ENCODE measurements at places on chromosomes 5 and 9.
A peak's percentile ranks its signal among the peaks of the same experiment; 100 is the strongest.

DNA sequence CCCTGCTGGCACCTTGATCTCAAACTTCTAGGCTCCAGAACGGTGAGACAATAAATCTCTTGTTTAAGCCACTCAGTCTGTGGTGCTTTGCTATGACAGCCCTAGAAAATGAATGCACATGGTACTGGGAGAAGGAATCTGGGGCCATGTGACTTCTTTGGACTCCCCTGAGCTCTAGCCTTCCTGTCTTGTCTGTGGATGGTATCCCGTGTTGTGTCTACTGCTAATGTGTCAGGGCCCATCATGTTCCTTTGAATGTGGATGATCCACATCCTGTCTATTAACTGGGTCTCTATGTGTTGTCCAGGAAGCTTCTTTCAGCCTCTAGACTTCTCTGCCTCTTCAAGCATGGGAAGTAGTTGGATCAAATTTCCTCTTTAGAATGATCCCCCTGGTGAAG is 25.1 kb downstream of the IL7R start:
- DNase-seq: no peak

- no peak for DNase-seq
Measured at GRCh38 chr5:58122157-58122556, 337.7 kb downstream of the PLK2 start.

DNA sequence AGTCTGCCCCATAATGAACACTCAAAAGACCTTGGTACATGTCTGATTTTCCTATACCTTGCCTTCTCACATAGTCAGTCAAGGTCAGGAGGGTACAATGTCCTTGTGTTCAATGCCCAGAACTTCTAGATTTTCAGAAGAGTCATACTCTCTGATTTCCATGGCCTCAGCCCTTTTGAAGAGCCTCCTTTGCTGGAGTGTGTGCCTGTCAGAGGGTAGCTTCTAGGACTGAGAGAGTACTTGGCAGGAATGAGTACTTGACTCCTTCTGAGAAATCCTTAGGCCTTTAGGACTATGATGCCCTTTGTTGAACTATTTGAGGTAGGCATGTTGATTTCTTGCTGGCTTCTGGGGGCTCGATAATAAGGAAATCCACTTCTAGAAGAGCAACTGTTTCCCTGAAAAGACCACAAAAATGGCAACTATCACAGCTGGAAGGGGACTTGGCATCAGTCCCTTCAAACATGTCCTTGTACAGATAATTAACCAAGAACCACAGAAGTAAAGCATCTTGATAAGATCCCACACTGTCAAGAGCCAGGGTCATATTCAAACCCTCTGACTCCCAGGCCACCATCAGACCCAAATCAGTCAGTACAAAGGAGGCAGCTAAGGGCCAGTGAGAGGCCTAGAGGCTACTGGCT is 10.6 kb upstream of the MEGF9 start:
- DNase-seq: no peak

- DNase-seq: no peak
Measured at GRCh38 chr5:65012301-65012892, 243.7 kb downstream of the CWC27 start.

DNA sequence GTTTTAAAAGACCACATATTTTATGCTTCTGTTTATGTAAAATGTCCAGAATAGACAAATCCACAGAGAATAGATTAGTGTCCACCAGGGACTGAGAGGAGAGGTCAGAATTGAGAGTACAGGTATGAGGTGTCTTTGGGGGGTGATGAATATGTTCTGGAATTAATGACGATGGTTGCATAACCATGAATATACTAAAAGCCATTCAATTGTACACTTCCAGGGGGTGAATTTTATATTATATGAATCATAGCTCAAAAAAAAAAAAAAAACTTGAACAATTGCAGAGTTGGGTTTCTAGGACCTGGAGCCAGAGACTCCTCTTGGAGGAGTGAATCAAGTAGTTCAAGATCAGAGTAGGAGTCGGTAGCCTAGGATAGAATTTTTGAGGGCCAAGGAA is 57.8 kb upstream of the RUSC2 start:
- no peak for DNase-seq

- no peak for DNase-seq
Measured at GRCh38 chr5:33985447-33985846, 954 bp upstream of the SLC45A2 start.

- DNase-seq: no peak
Measured at GRCh38 chr9:13332571-13332970, 53.1 kb upstream of the MPDZ start.

- peak; percentile 4 for DNase-seq
Measured at GRCh38 chr5:176648474-176649194, 1.4 kb downstream of the TSPAN17 start.

- no peak for DNase-seq
Measured at GRCh38 chr9:33377089-33377715, 25.2 kb downstream of the AQP7 start.

DNA sequence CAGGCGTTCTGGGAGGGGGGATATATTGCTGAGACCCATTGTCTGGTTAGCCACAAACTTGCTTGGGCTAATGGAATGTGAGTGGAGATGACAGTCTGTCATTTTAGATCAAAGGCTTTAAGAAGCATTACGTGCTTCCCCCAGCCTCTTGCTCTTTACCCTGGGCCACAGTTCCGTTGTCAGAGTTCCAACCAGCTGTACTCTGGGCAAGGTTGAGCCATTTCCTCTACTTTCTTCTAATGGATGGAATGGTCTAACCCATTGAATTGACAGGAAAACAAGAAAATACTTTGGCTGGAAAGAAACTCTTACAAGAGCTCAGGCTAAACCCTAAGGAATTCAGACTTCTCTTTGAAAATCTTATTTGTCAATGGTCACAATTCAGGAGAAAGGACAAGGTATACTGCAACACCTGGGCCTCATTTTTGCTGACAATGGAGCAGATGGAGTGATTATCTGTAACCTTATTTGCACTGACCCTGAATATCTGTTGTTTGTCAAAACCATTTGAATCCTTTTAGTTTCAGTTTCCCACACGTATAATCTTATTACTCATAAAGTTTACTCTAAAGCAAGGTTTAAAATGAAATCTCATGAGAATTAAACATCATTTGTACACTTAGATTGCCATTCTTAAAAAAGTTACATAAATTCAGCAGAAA is 231.4 kb downstream of the PDE4D start:
- DNase-seq: no peak

DNA sequence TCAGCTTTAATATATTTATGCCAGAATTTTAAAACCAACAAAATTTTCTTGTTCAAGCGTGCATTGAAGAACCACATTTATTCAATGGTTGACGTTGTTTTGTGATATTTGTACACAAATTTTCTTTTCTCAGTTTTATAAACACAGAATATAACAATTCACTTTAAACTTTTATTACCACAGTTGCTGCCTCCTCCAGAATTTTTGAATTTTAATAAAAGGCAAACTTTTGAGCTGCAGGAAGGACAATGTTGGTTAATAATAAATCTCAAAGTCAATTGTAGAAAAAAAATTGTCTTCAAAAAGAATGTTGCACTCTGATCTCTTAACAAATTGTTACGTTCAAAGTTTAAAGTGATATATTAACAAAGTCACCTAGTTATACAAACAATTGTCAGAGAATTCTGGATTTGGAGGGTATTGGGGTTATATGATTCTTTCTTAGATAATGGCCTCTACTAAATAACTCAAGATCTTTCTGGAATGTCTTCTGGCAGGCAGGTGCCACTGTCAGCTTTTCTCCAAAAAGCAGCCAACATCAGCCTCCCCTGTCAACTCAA is 60.5 kb downstream of the BAAT start:
- no peak for DNase-seq

GRCh38 chr5:150515446-150515845 is 7.5 kb downstream of the NDST1 start:
- DNase-seq: no peak

- no peak for DNase-seq
Measured at GRCh38 chr5:7794311-7794710, 56.6 kb downstream of the CFAP90 start.

DNA sequence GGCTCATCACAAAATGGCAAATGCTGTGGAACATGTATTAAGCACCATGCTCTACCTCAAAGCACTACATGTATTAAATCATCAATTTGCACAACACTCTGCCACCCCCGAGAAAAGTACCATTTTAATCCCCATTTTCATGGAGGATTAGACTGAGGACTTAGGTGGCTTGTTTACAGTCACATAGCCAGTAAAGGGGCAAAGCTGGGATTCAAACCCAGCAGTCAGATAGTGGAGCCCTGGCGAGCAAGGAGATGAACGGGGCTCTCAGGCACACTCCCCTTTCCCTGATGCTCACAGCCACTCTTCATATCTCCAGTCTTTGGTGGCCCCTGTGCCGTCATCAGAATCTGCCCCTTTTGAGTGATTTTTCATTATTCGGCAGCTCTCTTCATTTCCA is 262.9 kb downstream of the DIRAS2 start:
- DNase-seq: no peak

DNA sequence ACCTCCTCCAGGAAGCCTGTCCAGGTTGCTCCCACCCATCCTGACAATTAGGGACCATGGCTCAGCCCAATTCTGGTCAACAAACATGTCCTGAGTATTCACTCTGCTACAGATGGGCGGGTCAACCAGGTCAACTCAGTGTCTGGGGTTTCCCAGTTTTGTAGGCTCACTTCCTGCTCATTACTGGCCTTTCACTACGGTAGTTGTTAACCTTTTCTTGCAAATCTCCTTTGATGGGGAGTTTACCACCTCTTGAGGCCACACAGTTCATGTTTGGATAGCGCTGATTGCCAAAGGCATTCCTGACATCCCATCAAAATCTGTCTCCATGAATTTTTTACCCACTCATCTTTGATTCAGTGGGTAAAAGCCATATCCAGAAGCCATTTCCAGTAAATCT is 13.8 kb downstream of the TMEM8B start:
- DNase-seq: no peak

- no peak for DNase-seq
Measured at GRCh38 chr9:121427899-121428298, 57.8 kb upstream of the STOM start.

GRCh38 chr5:83450183-83450966 is 21.2 kb upstream of the VCAN start:
- DNase-seq: no peak

DNA sequence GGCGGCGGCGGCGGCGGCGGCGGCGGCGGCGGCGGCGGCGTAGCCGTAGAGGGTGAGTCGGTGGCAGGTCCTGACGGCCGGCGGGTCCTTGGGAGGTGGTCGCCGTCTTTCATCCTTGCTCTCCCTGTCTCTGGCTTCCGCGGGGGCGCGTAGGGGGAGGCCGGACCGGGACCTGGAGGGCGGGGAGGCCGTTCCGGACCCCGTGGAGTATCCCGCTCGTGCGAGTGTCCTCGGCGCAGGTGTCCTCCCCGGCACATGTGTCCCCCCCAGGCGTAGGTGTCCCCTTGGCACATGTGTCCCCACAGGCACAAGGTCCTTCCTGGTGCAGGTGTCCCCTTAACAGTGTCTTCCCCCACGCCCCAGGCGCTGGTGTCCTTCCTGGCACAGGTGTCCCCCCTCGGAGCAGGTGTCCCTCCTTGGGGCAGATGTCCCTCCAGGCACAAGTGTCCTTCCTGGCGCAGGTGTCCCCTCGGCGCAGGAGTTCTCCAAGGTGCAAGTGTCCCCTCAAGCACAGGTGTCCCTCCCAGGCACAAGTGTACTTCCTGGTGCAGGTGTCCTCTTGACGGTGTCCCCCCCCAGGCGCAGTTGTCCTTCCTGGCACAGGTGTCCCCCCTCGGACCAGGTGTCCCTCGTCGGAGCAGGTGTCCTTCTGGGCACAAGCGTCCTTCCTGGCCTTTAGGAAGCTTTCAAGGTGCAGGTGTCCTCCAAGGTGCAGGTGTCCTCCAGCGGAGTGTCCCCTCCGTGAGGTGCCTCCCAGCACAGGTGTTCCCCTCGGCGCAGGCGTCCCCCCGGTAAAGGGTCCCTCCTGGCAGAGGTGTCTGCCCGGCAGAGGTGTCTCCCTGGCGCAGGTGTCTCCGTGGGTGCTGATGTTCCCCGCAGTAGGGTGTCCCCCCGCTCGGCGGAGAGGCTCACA is 519 bp downstream of the EXOC3 start:
- DNase-seq: peak; percentile 61

- DNase-seq: no peak
Measured at GRCh38 chr5:930866-931265, 38.2 kb downstream of the TRIP13 start.

DNA sequence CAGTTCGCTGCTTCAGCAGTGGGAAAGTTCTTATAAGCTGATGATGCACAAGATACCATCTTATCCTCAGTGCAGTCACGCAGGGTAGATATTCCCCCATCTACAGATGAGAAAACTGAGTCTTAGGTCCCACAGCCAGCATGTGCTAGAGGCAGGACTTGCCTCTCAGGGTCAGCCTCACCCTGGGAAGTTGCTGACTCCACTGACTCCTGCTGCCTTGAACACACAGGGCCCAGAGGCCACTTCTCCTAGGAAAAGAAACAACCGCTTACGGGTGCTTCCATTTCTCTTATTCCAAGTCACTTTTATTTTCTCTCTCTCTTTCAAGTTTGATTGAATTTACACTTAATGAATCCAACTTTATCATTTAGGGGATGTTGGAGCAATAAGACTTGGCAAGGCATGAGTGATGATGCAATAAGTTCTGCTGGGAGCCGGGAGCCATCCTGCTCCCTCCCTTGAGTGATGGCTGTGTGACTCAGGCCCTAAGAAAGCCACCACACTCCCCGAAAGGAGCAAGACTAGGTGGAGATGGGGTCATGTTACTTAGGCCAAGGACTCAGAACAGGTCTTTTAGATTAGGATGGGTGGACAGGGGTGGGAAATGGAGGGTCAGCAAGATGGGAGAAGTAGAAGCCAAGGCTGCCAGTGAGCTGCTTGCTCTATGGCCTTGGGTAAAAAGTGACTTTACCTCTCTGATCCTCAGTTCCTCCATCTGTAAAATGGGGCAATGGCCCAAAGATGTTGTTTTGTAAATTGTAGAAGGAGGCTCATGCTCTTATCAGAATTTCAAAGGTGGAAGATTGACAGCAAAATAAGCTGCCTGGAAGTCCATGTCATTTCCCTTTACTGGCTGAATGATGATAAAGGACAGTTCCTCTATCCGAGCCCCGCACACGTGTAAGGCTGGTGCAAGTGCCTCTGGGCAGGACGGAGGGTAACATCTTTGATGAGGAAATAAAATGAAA is 67.4 kb upstream of the ZNF618 start:
- no peak for DNase-seq

GRCh38 chr9:136020206-136020605 is 59.0 kb upstream of the UBAC1 start:
- DNase-seq: no peak

GRCh38 chr9:120932086-120932823 is 5.7 kb upstream of the TRAF1 start:
- no peak for DNase-seq

- no peak for DNase-seq
Measured at GRCh38 chr5:124310453-124310852, 436.0 kb downstream of the ZNF608 start.

GRCh38 chr5:33059081-33059480 is 348.0 kb downstream of the NPR3 start:
- DNase-seq: no peak

- no peak for DNase-seq
Measured at GRCh38 chr9:93549611-93550010, 26.8 kb upstream of the PHF2 start.

GRCh38 chr9:98356953-98357690 is 101.7 kb upstream of the TBC1D2 start:
- no peak for DNase-seq

- no peak for DNase-seq
Measured at GRCh38 chr5:135993335-135993879, 35.4 kb upstream of the TGFBI start.

GRCh38 chr5:6408627-6409446 is 30.5 kb upstream of the MED10 start:
- DNase-seq: no peak

GRCh38 chr9:135932656-135933055 is 25.3 kb upstream of the CAMSAP1 start:
- no peak for DNase-seq

- peak; percentile 0 for DNase-seq
Measured at GRCh38 chr5:62578540-62578939, at the start of gene LRRC70. TSS of gene LRRC70 (plus strand) at chr5:62578819. CDS start at chr5:62579439, 620 bp downstream.

GRCh38 chr5:137269274-137269673 is 229.9 kb downstream of the SPOCK1 start:
- DNase-seq: no peak

Measured in stimulated activated naive CD4-positive, alpha-beta T cell (primary cell).